MCF 10A (cell line): ENCODE measurements at places on chromosomes 3 and 15.

- peak overlapping the region; percentile 85 for H3K4me3 ChIP-seq
- H3K4me1 ChIP-seq = peaks cover 19% of the 10 kb centered on the region
- no peak overlapping the region for H3K27ac ChIP-seq
- no peaks in the 10 kb centered on the region for H3K27me3 ChIP-seq
- no peak for DNase-seq
- H3K36me3 ChIP-seq = peaks cover 36% of the 10 kb centered on the region
Measured at GRCh38 chr15:90232941-90233386, 777 bp downstream of the CIB1 start.

DNA sequence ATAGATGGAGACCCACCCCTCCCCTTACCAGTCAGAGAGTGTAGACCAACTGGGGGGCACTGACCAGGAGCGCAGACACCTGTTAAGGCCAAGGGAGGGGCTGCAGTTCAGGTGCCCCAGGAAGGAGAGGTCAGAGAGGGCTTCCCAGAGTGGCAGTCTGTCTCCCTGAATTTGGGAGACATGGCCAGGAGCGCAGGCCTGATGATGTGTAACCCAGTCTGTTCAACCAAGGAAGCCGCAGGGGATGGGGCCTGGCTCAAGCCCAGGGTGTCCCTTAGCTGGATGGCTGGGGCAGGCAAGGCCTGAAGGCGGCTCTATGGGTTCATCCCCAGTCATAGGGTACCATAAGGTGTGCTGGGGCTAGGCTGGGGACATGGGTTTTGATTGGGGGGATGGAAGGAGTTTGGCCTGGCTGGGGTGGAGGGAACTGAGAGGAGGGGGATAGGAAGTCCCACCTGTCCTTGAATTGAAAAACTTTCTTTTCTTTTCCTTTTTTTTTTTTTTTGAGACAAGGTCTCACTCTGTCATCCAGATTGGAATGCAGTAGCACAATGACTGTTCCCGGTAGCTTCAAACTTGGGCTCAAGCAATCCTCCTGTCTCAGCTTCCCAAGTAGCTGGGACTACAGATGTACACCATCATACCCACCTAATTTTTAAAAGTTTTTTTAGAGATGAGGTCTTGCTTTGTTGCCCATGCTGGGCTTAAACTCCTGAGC is 75.7 kb downstream of the SMAD6 start:
- H3K4me1 ChIP-seq = no peaks in the 10 kb centered on the region
- DNase-seq = no peak
- no peaks in the 10 kb centered on the region for H3K36me3 ChIP-seq
- no peak overlapping the region for H3K27ac ChIP-seq
- no peaks in the 10 kb centered on the region for H3K27me3 ChIP-seq

- DNase-seq = no peak
- no peak overlapping the region for H3K4me3 ChIP-seq
- no peaks in the 10 kb centered on the region for H3K4me1 ChIP-seq
- no peaks in the 10 kb centered on the region for H3K27me3 ChIP-seq
Measured at GRCh38 chr3:63662500-63662899, 10.0 kb downstream of the SNTN start.

DNA sequence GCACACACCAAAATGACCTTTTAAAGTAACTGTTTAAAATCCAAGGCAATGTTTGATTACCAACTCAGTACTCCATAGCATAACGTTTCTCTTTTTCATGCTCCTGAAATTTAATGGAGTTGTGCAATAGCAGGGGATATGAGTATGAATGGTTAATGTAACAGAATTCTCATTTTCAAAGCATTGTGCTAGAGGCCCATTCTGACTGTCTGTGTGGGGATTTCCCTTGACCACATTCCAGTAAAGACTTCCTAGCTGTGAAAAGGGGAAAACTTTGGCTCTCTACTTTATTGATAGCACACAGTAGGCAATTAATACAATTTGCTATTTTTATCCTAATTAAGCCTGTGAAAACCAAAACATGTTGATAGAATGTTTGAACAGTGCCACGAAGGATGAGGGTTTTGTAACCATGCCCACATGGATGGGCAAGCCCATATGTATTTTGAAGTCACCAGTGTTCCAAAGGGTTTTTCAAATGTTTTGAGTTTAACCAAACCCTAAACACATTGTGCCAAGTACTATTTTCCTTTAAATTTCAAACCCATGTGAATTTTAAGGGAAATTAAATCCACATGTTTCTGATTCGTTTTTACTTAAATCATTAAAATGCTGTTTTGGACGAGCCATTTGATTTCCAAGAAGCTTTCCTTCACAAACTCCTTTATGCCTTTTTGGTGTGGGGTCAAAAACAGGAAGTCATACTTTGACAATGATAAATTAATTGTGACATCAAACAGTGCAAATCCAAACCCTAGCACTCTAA is 261.2 kb downstream of the SHOX2 start:
- no peak overlapping the region for H3K4me3 ChIP-seq
- no peaks in the 10 kb centered on the region for H3K4me1 ChIP-seq
- no peaks in the 10 kb centered on the region for H3K27me3 ChIP-seq

GRCh38 chr3:102141096-102141927 is 292.0 kb downstream of the NFKBIZ start:
- no peak overlapping the region for H3K4me3 ChIP-seq
- no peaks in the 10 kb centered on the region for H3K27me3 ChIP-seq
- no peak for DNase-seq

DNA sequence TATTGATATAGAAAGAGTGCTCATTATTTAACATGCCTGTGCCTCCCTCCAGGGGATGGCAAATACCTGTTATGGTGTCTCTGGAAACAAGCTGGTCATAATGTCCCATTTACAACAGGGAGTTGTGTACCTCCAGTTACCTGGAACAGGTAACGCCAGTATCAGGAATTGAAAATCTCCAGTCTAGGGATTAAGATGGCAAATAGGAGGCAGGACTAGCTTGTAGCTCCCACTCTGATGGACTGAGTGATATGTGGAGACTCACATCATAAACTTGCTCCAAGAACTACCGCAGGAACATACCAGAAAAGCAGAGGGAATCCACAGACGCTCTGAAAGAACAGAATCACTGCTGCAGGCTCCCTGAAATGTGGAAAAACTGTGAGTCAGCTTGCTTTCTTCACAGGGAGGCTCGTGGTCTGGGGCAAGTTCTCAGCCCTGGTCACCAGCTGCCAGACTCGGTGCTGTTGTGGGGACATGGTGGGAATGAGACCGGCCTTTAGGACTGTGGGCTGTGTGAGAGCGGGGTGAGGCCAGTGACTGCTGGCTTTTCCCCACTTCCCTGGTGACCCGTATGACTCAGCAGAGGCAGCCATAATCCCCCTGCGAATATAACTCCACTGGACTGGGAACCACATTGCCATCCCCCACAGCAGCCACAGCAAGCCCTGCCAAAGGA is 97.4 kb downstream of the KCNAB1 start:
- no peaks in the 10 kb centered on the region for H3K36me3 ChIP-seq
- DNase-seq = peak; percentile 56
- H3K4me3 ChIP-seq = no peak overlapping the region

GRCh38 chr3:10583798-10584708 is 78.7 kb upstream of the ATP2B2 start:
- H3K27me3 ChIP-seq = peaks cover 66% of the 10 kb centered on the region
- no peak overlapping the region for H3K4me3 ChIP-seq
- no peak for DNase-seq
- no peaks in the 10 kb centered on the region for H3K36me3 ChIP-seq

DNA sequence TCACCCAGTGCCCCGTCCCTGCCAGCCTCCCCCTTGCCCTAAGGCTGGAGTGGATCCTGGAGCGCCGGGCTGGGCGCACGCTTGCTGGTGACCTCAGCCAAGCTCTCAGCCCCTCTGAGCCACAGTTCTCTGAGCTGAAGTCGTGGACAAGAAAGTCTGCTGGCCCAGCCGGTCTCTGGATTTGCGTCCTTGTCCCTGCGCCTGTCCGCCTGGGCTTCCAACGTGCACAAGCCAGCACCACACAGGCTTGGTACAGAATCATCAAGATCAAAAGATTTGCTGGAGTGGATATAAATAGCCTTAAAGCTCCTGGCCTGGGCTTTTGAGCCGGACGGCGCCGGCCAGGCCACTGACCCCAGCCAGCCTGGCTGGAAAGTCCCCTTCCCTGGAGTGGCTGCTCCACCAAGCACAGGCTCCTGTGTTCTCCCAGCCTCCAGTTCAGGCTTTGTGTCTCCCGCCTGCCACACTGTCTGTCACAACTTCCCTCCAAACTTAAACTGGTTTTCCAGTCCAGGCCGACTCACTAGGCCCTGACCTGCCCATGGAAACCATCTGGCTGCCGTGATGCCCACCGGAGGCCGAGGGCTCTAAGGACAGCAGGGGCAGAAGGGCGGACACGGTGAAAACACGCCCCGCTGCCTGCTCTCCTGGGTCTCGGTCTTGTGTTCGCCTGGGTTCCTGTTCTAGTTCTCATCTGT is 156.2 kb downstream of the NUP210 start:
- DNase-seq = no peak
- H3K27me3 ChIP-seq = peaks cover 29% of the 10 kb centered on the region
- H3K4me1 ChIP-seq = no peaks in the 10 kb centered on the region
- H3K4me3 ChIP-seq = no peak overlapping the region
- no peak overlapping the region for H3K27ac ChIP-seq
- no peaks in the 10 kb centered on the region for H3K36me3 ChIP-seq

GRCh38 chr15:58467722-58468423 is 36.1 kb downstream of the LIPC start:
- no peaks in the 10 kb centered on the region for H3K36me3 ChIP-seq
- no peaks in the 10 kb centered on the region for H3K27me3 ChIP-seq
- H3K27ac ChIP-seq = no peak overlapping the region
- H3K4me1 ChIP-seq = peaks cover 10% of the 10 kb centered on the region
- DNase-seq = no peak

DNA sequence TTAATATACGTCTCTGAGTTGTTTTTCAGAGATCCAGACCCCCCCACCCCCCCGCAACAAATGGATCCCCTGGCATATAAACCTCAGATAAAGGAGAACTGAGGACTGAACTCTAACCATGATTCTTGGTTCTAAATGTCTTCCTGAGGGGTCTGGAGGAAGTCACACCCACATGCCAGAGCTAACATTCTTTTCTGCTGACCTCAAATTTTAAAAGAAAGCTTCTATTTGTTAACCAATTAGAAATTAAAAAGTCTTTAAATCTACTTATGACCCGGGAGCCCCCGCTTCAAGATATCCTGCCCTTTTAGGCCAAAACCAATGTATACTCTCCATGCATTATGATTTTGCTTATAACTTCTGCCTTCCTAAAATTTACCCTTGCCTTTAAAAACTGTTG is 188.3 kb downstream of the ECT2 start:
- no peaks in the 10 kb centered on the region for H3K36me3 ChIP-seq
- H3K4me1 ChIP-seq = no peaks in the 10 kb centered on the region
- H3K27me3 ChIP-seq = peaks cover 98% of the 10 kb centered on the region
- H3K27ac ChIP-seq = no peak overlapping the region
- H3K4me3 ChIP-seq = no peak overlapping the region
- no peak for DNase-seq

DNA sequence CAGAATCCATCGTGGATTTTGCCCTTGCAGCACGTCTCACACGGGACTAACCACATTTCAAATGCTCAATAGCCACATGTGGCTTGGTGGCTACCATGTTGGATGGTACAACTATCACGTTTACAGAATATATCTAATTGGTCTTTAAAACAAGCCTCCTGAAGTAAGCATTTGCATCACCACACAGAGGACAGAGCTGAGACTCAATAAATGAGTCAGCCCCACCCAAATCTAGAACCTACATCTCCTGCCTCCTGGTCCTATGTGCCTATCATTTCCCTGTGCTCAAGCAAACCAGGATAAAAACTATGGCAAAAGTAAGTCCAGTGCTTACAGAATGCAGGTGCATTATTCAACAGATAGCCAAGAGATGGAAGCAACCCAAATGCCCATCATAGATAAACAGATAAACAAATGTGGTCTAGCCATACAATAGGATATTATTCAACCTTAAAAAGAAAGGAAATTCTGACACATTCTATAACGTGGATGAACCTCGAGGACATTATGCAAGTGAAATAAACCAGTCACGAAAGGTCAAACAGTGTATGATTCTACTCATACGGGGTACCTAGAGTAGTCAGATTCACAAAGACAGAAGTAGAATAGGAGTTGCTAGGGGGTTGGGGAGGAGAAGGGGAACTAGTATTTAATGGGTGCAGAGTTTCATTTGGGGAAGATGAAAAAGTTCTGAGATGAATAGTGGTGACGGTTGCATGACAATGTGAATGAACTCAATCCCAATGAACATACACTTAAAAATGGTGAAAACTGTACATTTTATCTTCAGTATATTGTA is 43.9 kb downstream of the SRGAP3 start:
- H3K36me3 ChIP-seq = no peaks in the 10 kb centered on the region
- H3K27me3 ChIP-seq = no peaks in the 10 kb centered on the region
- H3K4me3 ChIP-seq = no peak overlapping the region

GRCh38 chr3:59935025-59935424 is 885.2 kb upstream of the CFAP20DC start:
- no peaks in the 10 kb centered on the region for H3K27me3 ChIP-seq
- DNase-seq = no peak
- no peak overlapping the region for H3K4me3 ChIP-seq
- H3K36me3 ChIP-seq = no peaks in the 10 kb centered on the region
- no peaks in the 10 kb centered on the region for H3K4me1 ChIP-seq

GRCh38 chr3:32835961-32836360 is 18.2 kb downstream of the TRIM71 start:
- H3K4me1 ChIP-seq = no peaks in the 10 kb centered on the region
- DNase-seq = no peak
- H3K27me3 ChIP-seq = peaks cover 29% of the 10 kb centered on the region
- H3K27ac ChIP-seq = no peak overlapping the region
- no peak overlapping the region for H3K4me3 ChIP-seq
- no peaks in the 10 kb centered on the region for H3K36me3 ChIP-seq

- no peaks in the 10 kb centered on the region for H3K36me3 ChIP-seq
- no peaks in the 10 kb centered on the region for H3K27me3 ChIP-seq
- no peak for DNase-seq
- no peak overlapping the region for H3K27ac ChIP-seq
- H3K4me3 ChIP-seq = no peak overlapping the region
- peaks cover 13% of the 10 kb centered on the region for H3K4me1 ChIP-seq
Measured at GRCh38 chr3:30439451-30440053, 166.8 kb upstream of the TGFBR2 start.

GRCh38 chr3:156601497-156601896 is 46.6 kb upstream of the SSR3 start:
- peaks cover 22% of the 10 kb centered on the region for H3K4me1 ChIP-seq
- H3K36me3 ChIP-seq = no peaks in the 10 kb centered on the region
- no peaks in the 10 kb centered on the region for H3K27me3 ChIP-seq
- no peak overlapping the region for H3K27ac ChIP-seq
- DNase-seq = no peak
